ENCODE measurements at places on chromosomes 5 and 9. TPM values are rescaled to one million over a fixed set of nuclear protein-coding genes. Genes with fewer than 3 reads are reported as not detected.

DNA sequence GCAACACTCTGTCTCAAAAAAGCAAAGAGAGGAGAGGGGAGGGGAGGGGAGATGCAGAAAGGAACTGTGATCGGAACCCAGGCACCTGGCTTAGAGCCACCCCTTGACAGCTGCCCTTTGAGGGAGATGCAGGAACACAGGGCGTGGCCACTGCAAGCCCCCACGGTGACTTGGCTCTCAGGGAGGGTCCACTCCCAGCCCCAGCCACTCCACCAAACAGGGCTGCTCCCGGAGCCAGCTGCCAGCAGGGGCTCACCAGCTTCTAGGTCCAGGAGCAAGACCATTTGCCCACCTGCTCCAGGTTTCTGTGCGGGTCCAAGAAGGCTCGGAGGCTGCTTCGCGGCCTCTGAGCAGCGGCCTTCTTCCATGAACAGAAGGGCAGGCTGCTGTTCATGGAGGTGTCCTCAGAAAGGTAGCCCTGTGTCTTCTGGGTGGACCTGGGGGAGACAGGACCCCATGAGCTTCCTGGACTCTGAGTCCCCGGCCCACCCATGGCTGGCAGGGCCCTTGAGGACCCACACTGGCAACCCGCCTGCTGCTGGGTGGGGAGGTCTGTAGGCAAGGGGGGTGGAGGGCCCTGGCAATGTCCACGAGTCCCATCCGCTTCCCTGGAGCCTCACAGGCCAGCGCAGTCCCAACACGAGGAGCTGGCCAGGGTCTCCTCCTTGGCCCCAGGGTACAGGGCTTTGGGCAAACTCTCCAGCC, 7.9 kb downstream of the C9orf50 start:
- no peak for DNase-seq

DNA sequence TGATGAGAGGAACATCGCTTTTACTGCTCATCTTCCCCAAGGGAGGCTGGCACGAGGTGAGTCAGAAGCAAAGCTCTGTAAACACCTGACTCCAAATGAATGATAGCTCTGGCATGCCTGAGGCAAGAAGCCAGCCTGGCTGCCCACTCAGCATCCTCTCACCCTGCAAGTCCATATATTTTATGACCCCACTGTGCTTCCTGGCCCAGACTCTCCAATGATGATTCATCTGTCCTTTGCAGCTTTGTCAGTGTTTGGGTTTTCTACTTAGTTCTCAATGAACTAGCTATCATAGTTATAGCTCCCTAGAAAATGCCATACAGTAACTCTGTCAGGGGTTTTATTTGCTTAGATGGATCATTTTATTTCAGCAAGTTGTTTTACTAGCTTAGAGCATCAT, 52.1 kb upstream of the FSTL4 start:
- no peak for DNase-seq

GRCh38 chr9:88319936-88320747, 68.1 kb upstream of the SPIN1 start:
- no peak for DNase-seq

DNA sequence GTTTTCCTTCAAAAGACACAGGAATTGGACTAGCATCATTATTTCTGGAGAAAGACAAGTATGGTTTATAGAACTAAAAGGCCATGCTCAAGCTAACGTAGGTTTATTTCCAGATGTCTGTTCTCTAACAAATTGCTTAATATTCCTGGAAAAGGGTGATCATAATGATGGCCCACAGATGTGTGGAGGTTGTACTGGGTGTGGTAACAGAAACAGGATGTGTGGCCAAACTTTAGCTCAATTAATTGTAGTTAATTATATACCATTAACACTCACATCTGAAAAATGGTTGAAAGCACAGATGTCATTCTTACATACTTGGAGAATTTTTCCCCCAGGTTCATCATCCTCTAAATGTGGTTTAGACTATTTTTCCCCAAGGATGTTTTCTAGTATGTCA, 292.7 kb upstream of the RASA1 start:
- DNase-seq, result no peak

Gene ZNF354C
- total RNA-seq, result 4.7 TPM
